ENCODE measurements at places on chromosomes 2 and 18.

GRCh38 chr2:10417551-10418335, 30.4 kb downstream of the ODC1 start:
- DNase-seq, result no peak

DNA sequence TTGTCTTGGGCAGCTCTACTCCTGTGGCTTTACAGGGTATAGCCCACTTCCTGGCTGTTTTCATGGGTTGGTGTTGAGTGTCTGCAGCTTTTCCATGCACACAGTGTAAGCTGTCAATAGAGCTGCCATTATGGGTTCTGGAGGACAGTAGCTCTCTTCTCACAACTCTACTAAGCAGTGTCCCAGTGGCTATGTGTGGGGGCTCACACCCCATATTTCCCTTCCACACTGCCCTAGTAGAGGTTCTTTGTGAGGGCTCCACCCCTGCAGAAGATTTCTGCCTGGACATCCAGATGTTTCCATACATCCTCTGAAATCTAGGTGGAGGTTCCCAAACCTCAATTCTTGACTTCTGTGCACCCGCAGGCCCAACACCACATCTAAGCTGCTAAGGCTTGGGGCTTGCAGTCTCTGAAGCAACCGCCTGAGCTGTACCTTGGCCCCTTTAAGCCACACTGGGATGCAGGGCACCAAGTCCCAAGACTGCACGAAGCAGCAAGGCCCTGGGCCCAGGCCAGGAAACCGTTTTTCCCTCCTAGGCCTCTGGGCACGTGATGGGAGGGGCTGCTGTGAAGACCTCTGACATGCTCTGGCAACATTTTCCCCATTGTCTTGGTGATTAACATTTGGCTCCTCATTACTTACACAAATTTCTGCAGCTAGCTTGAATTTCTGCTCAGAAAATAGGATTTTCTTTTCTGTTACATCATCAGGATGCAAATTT, 9.4 kb downstream of the ELAC1 start:
- DNase-seq, result no peak

DNA sequence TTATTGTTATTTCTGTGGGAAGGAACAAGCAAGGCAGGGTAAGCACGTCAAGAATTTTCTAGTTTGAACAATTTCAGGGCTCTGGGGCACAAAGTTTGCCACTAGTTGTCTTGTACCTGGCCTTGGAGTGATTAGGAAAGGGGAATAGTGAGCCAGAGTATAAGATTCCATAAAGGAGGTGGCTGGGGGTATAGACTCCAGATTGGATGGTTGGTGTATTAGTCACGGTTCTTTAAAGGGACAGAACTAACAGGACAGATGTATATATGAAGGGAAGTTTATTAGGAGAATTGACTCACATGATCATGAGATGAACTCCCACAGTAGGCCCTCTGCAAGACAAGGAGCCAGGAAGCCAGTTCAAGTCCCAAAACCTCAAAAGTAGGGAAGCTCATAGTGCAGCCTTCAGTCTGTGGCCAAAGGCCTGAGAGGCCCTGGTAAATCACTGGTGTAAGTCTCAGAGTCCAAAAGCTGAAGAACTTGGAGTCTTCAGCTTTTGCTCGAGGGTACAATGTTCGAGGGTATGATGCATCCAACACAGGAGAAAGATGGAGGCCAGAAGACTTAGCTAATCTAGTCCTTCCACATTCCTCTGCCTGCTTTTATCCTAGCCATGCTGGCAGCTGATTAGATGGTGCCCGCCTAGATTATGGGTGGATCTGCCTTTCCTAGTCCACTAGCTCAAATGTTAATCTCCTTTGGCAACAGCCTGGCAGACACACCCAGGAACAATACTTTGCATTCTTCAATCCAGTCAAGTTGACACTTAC, 31.5 kb upstream of the PTPRM start:
- no peak for DNase-seq

DNA sequence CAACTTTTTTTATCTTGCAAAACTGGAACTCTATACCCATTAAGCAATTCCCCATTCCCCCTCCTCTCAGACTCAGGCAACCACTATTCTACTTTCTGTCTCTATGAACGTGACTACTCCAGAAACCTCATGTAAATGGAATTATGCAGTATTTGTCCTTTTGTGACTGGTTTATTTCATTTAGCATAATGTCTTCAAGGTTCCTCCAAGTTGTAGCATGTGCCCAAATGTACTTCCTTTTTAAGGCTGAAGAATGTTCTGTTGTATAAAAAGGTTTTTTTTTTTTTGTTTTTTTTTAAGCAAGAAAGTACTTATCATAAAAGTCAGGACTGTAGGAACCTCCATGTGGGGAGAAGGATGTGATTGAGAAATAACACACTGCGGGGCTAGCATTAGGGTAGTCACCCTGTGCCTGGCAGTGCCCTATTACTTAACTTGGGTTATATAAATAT, 262.9 kb upstream of the FBXO11 start:
- no peak for DNase-seq

- no peak for DNase-seq
Observed at GRCh38 chr2:105518897-105519296, 120.0 kb upstream of the FHL2 start.

DNA sequence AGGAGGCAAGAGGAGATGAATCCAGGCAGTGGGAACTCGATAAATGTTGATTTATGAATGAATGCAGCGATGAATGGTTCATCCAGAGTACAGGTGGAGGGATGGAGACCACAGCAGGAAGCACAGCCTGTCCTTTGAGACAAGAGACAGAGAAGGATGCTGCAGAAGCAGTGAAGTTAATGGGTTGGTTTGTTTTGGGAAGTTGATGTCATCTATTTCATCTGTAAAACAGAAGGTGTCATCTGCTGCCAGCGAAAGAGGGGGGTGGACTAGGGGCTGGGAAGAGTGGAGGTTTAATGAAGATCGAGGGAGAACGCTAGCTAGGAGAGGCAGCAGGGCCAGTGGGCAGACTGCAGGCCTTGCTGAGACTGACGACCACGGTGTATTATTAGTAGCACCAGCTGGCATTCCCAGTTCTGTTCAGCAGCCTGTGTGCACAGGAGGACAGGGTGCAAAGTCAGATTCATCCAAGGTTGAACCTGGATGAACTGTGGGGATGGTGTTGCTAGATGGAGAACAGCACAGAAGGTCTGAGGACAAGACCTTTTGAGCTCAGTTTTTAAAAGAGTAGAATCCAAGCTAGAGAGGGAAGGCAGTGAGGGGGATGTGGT, 120.3 kb upstream of the CAPN13 start:
- DNase-seq, result peak; percentile 75

GRCh38 chr2:181334158-181334826, 122.9 kb upstream of the ITGA4 start:
- no peak for DNase-seq
